HS-27A (cell line): ENCODE measurements at places on chromosomes 7 and 10.

GRCh38 chr7:114711241-114711640 lies 210.7 kb upstream of the MDFIC start:
- DNase-seq = no peak

- DNase-seq = no peak
These were observed 300.5 kb downstream of the C7orf25 start for GRCh38 chr7:42611289-42611928.

DNA sequence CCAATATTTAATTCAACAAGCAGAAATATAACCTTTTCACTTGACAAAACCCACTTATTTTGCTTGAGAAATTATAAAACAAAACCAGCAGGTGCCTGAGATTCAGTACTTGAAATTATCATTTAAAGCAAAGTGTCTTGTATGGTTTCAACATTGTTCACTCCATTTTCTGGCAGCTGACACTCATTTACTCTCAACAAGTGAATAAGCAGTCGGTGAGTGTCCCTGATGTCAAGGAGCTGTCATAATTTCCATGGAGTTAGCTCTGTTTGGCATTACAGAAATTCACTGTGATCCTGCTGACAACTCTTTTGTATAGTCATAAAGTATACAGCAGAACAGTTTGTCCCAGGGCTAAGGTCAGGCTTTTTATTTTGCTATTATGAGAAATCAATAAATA lies 490.0 kb downstream of the CNTNAP2 start:
- DNase-seq = no peak

- no peak for DNase-seq
These were observed 109.1 kb downstream of the SEPTIN7 start for GRCh38 chr7:35909870-35910357.

GRCh38 chr10:113096128-113096996 lies 146.3 kb downstream of the TCF7L2 start:
- DNase-seq = no peak

GRCh38 chr7:28509251-28510025 lies 97.1 kb downstream of the CREB5 start:
- DNase-seq = no peak

DNA sequence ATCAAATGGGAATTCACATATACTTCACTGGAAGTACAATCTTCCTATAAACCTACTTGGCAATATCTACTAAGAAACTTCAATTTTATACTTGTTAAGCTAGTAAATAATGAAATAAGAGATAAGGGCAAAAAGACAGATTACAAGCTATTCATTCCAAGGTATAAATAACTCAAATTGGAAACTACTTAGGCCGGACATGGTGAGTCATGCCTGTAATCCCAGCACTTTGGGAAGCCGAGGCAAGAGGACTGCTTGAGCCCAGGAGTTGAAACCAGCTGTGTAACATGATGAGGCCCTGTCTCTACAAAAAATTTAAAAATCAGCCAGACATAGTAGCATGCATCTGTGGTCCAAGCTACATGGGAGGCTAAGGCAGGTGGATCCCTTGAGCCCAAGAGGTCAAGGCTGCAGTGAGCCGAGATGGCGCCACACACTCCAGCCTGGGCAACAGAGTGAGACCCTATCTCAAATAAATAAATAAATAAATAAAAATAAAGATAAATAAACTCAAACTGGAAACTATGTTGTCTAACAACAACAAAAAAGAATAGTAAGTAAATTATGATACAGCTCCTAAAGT lies 37.6 kb downstream of the ARHGAP21 start:
- DNase-seq = peak; percentile 11

DNA sequence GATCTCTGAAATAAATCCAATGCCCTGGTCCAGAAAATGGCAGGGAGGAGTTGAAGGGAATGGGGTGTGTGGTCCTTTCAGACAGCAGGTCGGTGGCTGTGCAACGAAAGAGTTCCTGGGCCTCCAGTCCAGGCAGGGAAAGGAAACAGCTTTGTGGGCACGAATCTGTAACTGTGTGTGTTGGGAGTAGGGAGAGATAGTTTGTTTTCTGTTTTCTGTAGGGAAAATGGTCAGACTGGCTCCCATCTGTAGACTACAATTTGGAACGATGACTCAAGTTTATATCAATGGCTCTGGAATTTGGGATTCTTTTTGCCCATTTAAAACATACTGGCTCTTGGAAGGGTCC lies 2.6 kb upstream of the HOXA9 start:
- DNase-seq = no peak

DNA sequence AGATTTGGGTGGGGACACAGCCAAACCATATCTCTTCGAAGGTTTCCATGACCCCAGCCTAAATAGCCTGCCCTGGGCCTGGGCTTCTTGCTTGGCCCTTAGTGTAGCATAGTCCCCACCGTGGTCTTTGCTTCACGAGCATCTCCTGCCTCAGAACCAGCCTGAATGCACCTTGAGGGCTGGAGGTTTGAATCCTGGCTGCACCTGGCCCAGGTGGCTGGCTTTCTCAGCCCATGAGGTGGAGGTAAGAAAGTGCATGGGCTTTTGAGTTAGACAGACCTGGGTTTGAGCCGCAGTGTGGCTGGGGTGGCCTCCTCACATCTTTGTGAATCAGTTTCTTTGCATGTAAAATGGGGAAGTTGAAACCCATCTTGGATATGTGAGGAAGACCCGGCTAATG lies 24.2 kb upstream of the PCBD1 start:
- no peak for DNase-seq

GRCh38 chr10:114893251-114893650 lies 44.7 kb upstream of the TRUB1 start:
- DNase-seq = no peak

GRCh38 chr10:48613016-48613415 lies 8.1 kb upstream of the ARHGAP22 start:
- DNase-seq = no peak

GRCh38 chr10:73872190-73872710 lies 2.1 kb downstream of the CAMK2G start:
- DNase-seq = no peak

DNA sequence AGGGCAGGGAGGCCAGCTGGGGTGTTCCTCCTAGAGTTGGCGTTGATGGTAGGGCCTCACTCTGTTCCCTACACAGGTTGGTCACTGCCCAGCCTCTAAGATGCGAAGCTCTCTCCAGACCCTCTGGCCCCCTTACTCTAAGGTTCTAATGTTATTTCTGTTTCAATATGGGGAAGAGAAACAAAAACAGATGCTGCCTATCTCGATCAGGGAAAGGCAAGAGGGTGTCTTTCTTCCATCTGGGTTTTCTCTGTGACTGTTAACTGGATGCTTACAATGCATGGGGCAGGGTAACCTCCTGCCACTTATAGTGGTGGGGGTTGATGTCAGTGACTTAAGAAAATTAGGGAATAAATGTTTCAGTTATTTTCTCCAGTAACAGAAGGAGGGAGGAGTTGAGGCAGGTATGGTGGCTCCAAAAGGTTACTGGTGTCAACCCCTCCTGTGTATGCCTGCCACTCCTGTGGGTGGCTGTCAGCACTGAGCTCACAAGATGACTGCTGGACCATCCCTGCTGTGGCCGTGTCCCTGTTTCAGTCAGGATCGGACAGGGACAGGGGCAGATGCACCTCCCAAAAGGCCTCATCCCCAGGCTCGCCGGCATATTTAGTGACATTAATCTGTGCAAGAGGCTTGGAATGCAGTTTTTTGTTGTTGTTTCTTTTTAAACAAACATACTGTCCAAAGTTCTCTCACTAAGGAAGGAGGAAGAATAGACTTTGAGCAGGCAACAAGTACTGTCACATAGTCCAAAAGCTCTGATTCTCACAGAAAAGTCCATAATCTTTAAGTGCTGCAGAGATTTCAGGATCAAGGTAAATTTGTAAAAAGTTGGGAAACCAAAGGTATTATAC lies 39.6 kb upstream of the SYPL1 start:
- no peak for DNase-seq

GRCh38 chr7:37491919-37492694 lies 43.4 kb upstream of the ELMO1 start:
- DNase-seq = no peak

DNA sequence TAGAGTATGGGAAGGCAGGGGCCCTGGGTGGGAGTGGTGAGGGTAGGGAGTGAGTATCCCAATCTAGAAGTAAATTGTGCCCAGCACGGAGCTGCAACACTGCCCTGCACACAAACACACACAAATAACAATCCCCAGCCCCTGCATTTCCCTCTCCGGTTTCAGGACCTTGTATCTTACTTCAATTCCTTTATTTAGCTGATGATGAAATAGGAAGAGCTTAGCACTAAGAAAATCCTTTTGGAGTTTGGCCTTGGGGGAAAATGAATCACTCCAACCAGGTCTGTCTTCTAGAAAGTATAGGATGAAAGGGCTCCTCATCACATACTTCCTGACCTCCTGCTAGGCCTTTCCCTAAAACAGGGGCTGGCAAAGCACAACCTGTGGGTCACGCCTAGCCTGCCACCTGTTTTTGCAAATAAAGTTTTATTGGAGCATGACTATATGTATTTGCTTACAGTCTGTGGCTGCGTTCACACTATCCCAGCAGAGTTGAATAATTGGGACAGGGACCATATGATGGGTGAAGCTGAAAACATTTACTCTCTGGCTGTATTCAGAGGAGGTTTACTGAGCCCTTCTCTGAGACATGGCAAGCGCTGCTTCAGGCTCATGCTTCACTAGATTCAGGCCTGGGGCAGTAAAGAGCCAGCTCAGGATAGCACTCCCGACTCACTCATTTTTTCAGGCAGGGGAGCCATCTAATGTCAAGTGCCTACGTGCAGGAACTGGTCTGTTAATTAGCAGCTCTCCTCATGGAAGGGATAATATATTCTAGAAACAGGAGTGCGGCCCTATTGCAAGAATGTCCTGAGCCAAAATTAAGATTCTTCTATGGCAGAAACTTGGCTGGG lies 111.0 kb downstream of the EGFR start:
- DNase-seq = no peak

DNA sequence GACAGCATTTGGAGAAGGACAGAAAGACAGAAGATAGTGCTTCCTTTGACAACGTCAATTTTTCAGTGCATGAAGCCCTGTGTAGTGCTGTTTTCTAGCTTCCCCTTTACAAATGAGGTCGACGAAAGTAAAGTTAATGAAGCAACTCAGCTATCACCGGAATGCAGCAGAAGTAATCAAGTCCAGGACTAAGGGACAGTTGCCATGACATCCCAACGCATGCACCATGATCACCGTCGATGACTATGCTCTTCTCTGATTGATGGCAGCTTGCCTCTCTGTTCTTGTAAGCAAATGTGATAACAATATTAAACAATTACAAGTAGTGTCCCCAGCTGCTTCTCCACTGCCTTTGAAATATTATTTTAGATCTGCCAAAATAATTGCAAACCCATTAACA lies 205.8 kb downstream of the FRMD4A start:
- DNase-seq = no peak
